ENCODE measurements at places on chromosomes 3 and 15.

DNA sequence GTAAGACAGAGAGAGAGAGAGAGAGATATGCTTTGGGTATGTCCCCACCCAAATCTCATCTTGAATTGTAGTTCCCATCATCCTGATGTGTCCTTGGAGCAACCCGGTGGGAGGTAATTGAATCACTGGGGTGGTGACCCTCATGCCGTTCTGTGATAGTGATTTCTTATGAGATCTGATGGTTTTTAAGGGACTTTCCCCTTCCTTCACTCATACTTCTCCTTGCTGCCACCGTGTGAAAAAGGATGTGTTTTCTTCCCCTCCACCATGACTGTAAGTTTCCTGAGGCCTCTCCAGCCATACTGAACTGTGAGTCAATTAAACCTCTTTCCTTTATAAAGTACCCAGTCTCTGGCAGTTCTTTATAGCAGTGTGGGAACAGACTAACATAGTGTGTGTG lies 60.3 kb downstream of the EOMES start:
- DNase-seq: no peak

DNA sequence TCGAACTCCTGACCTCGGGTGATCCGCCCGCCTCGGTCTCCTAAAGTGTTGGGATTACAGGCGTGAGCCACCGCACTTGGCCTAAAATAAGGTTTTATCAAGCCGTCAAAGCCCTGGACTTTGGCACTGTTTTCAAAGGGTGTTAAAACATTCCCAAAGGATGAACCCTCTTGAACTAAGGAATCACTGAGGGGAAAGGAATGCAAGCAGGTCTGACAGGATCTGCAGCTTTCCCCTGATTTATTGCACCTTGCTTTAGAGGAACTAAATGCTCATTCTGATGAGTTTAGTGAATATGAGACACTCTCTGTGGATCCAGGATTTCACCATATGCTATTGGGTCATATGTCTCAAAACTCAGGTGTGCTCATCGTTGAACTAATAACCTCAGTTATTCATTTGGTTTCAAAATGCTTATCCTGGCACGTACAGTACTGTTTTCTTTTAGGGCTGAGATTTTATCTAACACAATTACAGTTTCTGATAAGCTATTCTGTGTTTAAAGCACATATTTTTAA lies 63.0 kb upstream of the TSC22D2 start:
- DNase-seq: no peak

DNA sequence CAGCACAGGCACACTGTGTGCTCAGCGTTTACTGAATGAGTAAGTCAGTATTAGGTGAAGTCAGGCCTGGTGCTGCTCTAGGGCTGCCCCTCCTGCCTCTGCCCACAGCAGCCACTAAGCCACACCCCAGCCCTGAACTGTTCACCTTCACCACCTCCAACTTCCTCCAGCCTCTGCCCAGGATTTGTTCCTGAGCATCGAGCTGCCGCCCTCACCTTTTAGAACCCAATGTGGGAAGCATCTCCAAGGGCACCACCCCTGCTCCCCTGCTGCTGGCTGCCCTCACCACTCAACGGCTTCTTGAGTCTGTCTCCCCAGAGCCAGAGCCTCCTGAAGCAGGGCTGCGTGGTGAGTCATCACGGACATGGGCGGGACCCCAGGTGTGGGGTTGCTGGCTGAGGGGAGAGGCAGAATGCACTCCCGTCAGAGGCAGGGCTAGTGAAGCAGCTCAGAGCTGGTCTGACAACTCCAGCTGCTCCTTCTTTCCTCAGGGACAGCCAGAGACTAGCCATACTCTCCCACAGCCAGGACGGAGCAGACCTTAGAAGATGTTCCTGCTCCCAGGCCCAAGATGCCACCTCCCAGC lies 5.8 kb downstream of the HYAL2 start:
- DNase-seq: no peak

DNA sequence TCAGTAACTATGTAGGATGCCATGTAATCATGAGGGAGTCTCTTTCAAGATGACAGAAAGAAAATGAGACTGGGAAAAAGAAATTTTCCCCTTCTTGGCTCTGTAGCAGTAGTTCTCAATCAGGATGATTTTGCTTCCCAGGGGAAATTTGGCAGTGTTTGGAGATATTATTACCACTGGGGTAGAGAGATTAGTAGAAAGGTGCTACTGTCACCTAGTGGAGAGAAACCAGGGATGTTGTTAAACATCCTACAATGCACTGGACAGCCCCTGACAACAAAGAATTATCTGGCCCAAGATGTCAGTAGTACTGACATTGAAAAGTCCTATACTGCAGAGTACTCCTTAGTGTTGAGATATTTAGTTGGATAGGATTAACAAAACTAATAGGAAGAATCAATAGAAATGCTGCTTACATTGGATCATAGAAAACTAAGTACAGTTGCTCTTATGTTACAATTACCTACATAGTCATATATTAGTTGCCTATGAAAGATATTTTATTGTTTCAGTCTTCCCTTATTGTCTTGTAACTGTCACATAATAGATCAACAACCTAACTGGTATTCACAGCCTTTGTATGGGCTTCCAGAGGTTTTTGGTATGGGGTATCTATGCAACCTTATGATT lies 433.3 kb downstream of the RAP2B start:
- peak; percentile 68 for DNase-seq

GRCh38 chr3:158522221-158523136 lies 48.5 kb upstream of the MLF1 start:
- peak; percentile 15 for DNase-seq

DNA sequence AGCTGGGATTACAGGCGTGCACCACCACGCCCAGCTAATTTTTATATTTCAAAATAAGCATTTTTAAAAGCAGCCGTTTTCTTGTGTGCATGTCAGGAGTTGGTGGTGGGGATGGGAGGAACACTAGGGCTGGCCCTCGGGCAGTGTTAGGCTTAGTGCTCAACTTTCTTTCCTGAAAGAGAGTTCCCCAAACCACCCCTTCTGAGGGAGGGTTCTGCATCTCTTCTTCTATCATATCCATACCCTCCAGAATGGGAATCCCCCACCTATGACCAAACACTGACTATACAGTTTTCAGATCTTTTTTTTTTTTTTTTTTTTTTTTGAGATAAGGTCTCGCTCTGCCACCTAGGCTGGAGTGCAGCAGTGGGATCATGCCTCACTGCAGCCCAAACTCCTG lies 12.5 kb downstream of the PFKFB4 start:
- DNase-seq: no peak

Measured in brain (organoid and tissue), 16 donors.